Calu3 (cell line): ENCODE measurements at places on chromosomes 1 and 21. TPM values are rescaled to one million over a fixed set of nuclear protein-coding genes. Genes with fewer than 3 reads are reported as not detected.

The SIPA1L2 gene
- total RNA-seq, result 1.4 and 1.5 TPM in 2 replicates

DNA sequence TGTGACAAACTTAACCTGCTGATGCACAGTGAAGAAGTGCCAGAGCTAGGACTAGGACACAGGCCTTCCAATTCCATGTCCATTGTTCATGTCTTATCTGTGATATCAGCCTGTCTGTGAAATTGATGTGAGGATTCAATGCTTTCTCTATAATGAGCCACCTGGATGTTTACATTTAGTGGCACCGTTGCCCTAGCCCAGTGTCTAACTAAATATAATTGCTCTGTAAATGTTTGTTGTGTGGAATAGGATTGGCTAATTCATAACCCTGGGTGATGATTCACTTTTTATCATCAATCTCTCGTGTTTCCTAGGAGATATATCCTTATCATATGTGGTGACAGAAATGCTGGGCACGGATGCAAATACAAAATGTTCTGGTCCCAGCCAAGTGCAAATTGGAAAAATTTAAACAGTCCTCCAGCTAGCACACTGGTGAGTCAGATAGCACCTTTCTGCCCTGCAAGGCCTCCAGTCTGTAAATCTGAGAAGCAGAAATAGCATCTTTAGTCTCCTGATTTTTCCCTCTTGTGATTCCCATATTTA lies 46.9 kb upstream of the GNG12 start:
- no peaks in the 10 kb centered on the region for H3K27me3 ChIP-seq
- H3K4me1 ChIP-seq, result peaks cover 28% of the 10 kb centered on the region
- H3K27ac ChIP-seq, result peak overlapping the region; percentile 38
- H3K4me3 ChIP-seq, result no peak overlapping the region
- no peaks in the 10 kb centered on the region for H3K36me3 ChIP-seq

The SERINC2 gene
- 67.7 and 79.8 TPM in 2 replicates for total RNA-seq

DNA sequence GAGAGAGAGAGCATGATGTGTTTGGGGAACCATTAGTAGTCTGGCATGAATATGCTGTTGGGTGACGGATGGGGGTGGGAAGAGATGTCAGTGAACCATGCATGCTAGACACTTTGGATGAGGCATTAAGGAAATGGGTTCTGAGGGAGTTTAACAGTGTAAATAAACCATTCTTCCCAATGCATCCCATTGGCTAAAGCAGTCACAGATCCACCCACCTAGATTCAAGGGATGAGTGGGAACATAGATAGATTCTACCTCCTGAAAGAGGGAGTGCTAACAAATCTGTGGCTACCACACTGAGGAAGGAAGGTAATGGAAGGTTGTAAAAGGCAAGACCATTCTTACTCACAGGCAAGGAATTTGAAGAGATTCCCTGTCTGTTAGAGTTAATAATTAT lies 129.8 kb upstream of the CACNA1E start:
- no peaks in the 10 kb centered on the region for H3K4me1 ChIP-seq
- H3K4me3 ChIP-seq, result no peak overlapping the region
- DNase-seq, result no peak
- H3K36me3 ChIP-seq, result no peaks in the 10 kb centered on the region

The CCDC24 gene
- 19.7 and 20.2 TPM in 2 replicates for total RNA-seq

DNA sequence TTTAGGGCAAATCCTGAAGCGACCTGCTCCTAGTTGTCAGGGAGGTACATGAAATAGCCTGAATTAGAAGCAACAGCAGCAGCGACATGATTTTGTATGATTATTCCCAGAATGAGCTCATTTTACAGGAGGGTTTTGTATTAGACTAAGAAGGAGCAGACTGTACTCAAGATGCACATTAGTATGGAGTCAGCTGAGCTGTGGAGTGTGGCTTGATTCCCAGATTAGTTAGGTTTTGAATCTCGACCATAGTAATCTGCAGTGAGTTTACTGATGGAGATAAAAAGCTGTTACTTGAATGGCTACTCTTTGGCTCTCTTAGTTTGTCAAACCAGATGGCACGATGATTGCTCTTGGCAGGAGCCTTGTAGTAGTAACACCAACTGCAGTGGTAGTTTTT lies 143.1 kb downstream of the PHTF1 start:
- DNase-seq, result no peak
- no peaks in the 10 kb centered on the region for H3K4me1 ChIP-seq
- no peaks in the 10 kb centered on the region for H3K36me3 ChIP-seq
- H3K27ac ChIP-seq, result no peak overlapping the region

DNA sequence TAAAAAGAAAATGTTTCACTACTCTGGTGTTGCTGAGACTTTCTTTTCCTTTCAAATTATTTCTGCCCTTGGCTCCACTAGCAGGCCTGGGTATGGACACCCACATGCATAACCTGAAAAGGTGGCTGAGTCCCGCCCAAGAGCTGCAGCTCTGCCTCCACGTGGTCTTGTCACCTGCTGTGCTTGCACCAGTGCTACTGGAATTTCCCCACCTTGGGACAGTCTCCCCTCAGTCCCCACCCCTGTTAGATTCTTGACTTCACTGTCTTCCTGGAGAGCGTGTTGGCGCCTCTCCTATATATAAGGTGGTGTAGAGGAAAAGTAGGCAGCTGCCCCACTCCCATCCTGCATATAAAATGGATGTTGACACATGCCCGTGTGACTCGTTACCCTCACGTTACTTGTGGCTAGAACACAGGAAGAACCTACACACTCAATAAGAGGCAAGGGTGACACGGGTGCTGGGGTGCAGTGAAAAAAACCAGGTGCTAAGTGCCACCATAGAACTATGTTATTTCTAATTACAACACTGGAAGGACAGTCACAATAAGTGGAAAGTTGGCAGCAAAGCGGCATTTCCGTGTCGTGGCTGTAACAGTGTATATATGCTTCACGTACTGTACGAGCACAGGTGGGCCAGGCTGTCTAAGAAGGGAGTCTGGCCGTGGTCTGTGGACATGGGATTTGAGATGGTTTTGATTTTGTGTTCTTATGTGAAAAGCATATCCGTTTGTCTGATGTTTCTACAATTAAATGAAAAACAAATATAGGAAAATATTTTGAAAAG lies 61.0 kb downstream of the POFUT2 start:
- H3K4me3 ChIP-seq, result no peak overlapping the region
- no peaks in the 10 kb centered on the region for H3K4me1 ChIP-seq
- no peak overlapping the region for H3K27ac ChIP-seq
- peaks cover 50% of the 10 kb centered on the region for H3K27me3 ChIP-seq

DNA sequence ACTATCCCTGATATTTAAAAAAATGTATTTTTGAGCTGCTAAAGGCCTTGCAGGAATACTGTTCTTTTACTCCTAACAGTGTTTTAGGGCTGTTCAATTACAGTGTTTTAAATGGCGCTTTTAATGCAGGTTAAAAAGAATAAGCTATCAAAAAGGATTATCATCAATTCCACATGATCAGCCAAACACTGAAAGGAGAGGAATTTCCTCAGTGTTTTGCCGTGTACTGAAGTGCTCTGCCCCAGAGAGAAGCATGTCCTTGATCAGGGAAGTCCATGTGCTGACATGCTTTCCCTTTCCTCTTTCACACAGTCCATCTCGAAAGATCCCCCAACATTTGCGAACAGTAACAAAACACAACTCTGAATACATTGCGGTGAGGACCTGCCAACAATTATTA lies 3.3 kb downstream of the CFAP298 start:
- no peak overlapping the region for H3K27ac ChIP-seq
- DNase-seq, result no peak
- H3K4me3 ChIP-seq, result no peak overlapping the region
- peaks cover 37% of the 10 kb centered on the region for H3K36me3 ChIP-seq
- no peaks in the 10 kb centered on the region for H3K27me3 ChIP-seq
